Activated CD4-positive, alpha-beta T cell treated with anti-CD3 and anti-CD28 coated beads, Interleukin-2, amount 50 U/mL, for 4 hours (primary cell): ENCODE measurements at places on chromosomes 7 and 10.
A peak's percentile ranks its signal among the peaks of the same experiment; 100 is the strongest.

- DNase-seq = no peak
These were observed 797.2 kb downstream of the TNS3 start for GRCh38 chr7:46784732-46785131.

GRCh38 chr10:77478247-77478961, 159.2 kb downstream of the KCNMA1 start:
- no peak for DNase-seq

- DNase-seq = no peak
These were observed 14.5 kb downstream of the DNAJB9 start for GRCh38 chr7:108584211-108584610.

- no peak for DNase-seq
These were observed 6.5 kb downstream of the ANLN start for GRCh38 chr7:36396150-36396549.

- DNase-seq = no peak
These were observed 113.9 kb upstream of the PRSS58 start for GRCh38 chr7:142371586-142372377.

GRCh38 chr7:114959931-114960330, 38.0 kb downstream of the MDFIC start:
- DNase-seq = no peak

- peak; percentile 60 for DNase-seq
These were observed 5.0 kb downstream of the MYO1G start for GRCh38 chr7:44973610-44974401.

DNA sequence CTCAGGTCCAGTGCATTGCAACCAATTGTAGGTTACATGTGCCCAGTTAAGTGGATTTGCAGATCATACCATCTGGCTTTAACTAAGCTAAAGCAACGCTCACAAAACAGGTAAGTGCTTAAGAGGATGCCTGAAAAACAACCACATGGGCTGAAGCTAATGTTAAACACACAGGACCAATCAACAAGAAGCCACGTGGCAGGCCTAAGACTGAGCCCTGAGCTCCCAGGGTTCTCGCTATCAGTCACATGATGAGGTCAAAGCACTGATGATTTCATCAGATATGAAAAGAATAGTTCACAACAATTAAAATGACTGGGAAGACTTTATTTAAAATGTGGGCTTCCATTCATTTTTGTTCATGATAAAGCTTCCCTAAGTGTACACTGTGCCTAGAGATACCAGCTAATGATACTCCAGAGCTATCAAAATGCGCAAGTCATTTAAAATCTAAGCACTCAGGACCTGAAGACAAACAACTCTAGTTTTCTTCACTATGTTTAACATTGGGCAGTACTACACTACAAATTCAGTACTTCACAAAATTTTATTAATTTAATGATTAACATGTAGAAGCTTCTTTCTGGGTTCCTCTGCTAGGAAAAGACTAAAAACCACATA, 90.6 kb downstream of the PIP4K2A start:
- no peak for DNase-seq

GRCh38 chr7:150471886-150472285, 21.5 kb downstream of the GIMAP8 start:
- DNase-seq = no peak

DNA sequence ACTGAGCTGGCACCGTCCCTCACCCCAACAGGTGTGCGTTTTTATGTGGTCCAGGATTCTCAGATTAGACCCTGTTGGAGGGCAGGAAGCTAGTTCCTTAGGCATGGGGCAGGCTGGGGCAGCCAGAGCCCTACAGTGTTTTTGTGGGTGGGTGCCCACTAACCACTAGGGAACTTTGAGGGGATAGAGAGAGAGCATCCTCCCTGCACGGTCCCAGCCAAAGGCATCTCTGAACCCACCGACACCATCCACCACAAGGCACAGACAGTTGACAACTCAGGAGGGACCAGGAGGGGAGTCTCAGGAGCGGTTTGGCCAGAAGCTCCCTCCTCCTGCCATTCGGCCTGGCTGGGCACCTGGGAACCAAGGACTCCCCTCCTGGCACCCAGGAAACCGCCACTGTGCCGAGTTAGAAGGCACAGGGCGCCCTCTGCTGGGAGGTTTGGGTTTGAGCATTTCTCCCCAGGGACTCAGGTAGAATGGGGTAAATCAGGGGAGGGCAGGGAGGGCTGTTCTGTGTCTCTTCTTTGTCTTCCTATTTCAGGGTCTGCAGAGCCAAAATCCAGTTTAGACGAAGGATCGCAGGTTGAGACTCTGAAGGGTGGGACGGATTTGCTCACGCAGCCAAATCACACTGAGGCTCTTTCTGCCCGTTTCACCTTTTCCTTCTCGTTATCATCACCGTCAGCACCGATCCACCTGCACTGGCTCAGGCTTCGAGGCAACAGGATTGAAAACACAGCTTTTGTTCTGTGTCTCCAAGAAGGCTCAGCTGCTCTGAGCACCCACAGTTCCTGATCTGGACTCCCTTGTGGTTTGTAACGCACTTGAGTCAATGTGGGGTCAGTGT, 84.8 kb upstream of the COL13A1 start:
- DNase-seq = peak; percentile 46

DNA sequence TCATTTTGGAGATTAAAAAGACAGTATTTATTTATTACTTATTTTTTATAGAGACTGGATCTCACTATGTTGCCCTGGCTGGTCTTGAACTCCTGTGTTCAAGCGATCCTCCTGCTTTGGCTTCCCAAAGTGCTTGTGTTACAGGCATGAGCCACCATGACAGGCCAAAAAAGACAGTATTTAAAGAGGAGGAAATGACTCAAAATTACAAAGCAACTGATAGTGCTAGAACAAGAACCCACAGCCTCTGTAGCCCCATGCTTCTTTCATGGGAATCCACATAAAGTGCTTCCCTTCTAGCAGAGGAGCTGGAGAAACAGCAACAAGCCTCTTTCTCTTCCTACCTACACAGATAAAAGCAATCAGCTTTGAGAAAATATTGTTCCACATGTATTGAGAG, 230.7 kb upstream of the PODXL start:
- DNase-seq = no peak
